Activated CD4-positive, alpha-beta T cell treated with anti-CD3 and anti-CD28 coated beads, Interleukin-2, amount 50 U/mL, for 16 hours (primary cell): ENCODE measurements at places on chromosomes 1 and 21.

DNA sequence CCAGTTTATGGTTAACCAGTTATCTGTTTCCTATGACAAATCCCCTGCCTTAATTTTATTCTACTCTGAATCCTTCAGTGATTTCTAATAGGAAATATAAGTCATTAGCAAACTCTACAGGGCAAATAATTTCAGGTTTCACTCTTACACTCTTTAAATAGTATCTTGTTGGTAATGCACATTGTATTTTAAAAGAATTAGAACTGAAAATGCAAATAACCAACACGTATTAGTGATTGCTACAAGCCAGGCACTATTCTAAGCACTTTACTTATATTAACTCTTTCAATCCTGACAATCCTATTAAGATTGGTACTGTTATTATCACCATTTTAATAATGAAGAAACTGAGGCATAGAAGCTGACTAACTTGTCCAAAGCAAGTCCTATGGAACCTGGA, 48.3 kb upstream of the LHX8 start:
- DNase-seq = no peak

DNA sequence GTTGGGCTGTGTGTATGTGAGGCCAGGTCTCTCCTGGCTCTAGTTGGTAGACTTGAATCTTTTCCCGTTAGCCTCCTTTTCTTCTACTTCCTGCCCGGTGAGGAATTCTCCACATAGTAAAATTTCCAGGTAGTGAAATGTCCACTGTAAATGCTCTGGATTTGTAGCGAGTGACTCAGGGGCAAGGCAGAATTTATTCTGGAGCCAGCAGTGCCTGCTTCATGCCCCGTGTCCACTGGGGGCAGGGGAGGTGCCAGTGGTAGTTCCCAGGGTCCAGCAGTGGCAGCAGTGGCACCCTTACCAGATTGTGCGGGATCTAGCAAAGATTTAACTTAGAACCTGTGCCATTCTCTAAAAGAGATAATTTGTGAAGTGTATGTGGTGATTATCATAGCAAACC, 74.5 kb upstream of the USP24 start:
- DNase-seq = no peak

DNA sequence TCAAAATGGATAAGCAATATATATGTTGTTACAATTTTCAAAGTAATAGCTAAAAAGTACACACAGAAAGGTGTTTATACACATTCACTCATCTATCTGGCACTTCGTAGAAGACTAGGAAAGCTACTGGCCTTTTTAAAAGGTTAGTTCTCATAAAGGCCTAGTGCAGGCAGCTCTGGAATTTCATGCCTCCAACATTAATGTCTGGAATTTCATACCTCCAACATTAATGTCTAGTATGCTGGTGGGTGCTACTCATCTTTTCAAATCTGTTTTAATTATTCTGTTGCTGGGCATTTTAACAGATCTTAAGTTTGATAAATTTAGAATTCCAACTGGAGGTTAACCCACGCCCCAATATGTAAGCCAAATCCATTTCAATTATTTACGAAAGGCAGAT, 124.2 kb downstream of the AKT3 start:
- no peak for DNase-seq

- DNase-seq = no peak
These were observed 91.5 kb upstream of the ARTN start for GRCh38 chr1:43842175-43842498.

GRCh38 chr1:206957639-206958038, 11.4 kb upstream of the PIGR start:
- DNase-seq = no peak

GRCh38 chr1:207918011-207918410, 7.1 kb upstream of the CD34 start:
- no peak for DNase-seq

GRCh38 chr1:62530516-62531154, 66.7 kb upstream of the ANGPTL3 start:
- no peak for DNase-seq

- DNase-seq = no peak
These were observed 15.6 kb downstream of the TRAPPC10 start for GRCh38 chr21:44027607-44028286.

DNA sequence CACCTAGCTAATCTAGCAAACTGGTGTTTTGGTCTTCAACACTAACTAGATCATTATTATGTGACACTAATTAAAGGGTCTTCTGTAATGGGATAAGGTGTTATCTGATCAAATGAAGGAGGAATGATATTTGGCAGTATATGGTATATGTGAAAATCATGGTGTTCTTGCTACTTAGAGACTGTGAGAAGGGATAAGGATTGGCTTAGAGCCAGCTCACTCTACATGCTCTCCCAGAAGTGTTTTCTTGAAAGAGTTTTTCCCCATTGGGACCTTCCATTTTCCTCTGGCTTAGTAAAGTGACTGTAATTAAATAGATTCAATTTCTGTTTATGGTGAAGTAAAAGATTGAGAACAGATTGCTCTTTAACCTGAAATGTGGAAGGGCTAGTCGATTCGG, 71.2 kb upstream of the RGL1 start:
- no peak for DNase-seq

- DNase-seq = peak; percentile 82
These were observed 234.7 kb downstream of the TOMM20 start for GRCh38 chr1:234893725-234894630.

GRCh38 chr1:202968895-202969295, 1.8 kb upstream of the CYB5R1 start:
- peak; percentile 50 for DNase-seq

DNA sequence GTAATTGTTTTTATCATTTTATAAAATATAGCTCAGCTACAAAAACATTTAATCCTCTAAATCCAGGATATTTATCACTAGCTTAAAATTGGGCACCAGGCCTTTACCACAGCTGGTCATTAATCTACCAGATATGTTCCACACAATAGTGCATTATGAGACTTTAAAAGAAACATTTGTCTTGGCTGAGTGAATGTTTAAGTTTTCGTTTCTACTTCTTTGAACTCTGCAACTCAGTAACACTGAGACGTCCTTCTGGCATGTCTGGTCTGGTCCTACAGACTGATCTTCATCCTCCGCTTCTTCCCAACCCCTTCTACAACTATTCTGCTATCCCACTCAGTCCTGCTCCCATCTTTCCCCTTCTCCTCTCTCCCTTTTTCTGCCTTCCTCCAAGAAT, 296.2 kb downstream of the NEGR1 start:
- DNase-seq = no peak

GRCh38 chr1:156246241-156246780, 1.5 kb downstream of the PAQR6 start:
- no peak for DNase-seq

DNA sequence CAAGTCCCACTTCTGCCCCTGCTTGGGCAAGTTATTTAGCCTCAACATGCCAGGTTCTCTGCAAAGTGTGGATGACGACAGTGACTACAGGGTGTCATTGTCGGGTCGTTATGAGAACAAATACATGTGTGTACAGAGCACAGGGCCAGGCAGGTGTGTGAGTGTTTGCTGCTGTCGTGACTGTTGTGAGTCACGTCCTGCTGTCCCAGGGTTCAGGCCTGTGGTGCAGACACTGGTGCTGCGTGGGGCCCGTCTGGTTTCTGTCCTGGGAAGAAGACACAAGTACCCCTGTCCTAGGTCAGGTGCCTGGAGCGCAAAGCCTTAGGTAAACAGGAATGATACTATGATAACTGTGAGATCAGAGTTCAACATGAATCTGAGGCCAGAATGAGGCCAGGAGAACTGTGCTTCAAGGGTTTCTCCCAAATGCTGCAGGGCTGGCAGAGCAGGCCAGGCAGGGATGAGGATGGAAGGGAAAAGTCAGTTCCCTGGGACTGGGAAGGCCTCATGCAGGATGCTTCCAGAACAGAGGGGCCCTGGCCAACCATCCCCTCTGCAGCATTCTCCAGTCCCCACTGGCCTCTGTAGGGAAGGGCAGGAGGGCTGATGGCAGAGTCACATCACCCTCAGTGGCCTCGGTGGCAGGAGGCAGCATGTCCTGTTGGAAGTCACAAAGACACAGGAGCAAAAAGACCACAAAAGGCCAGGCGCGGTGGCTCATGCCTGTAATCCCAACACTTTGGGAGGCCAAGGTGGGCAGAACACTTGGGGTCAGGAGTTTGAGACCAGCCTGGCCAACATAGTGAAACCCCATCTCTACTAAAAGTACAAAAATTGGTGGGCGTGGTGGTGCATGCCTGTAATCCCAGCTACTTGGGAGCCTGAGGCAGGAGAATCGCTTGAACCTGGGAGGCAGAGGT, 15.7 kb downstream of the GPR157 start:
- no peak for DNase-seq

DNA sequence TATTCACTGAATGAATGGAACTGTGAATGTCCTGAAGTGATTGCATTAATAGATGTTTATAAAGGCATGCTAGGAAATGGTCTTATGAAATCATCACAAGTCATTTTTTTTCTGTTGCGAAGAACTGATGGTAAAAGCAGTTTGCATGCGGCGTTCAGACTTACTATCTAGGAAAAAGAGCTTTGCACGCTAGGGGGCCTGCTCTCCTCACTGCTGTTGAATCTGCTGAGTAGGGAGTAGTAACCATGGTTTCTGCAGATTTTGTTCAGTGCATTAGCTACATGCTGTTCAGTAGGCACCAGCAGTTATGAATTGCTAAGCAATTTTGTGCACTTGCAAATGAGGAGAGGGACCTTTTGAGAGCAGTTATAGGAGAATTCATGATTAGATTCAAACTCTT, 57.9 kb downstream of the CENPF start:
- DNase-seq = no peak

GRCh38 chr1:25861316-25862286, 2.3 kb upstream of the AUNIP start:
- no peak for DNase-seq

- no peak for DNase-seq
These were observed 266.8 kb downstream of the NPHP4 start for GRCh38 chr1:5725406-5725805.

DNA sequence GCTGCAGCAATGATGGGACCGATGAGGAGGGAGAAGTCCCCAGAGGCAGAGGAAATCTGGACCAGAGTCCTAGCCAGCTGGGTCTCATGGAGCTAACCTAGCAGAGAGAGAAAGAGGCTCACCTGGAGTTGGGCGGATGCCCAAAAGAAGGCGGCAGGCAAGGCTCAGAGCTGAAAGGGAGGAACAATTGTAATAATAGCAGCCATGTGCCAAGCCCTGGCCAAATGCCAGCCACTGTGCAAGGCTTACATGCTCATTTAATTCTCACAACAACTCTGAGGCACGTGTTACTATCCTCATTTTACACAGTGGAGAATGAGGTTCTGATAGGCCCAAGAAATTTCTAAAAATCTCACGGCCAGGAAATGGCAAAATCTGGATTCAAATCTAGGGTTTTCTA, 50.0 kb upstream of the ZNF648 start:
- no peak for DNase-seq

GRCh38 chr1:41649396-41650027, 165.0 kb upstream of the EDN2 start:
- no peak for DNase-seq

- no peak for DNase-seq
These were observed 7.1 kb upstream of the PEF1 start for GRCh38 chr1:31651766-31652165.

- DNase-seq = no peak
These were observed 54.0 kb downstream of the APP start for GRCh38 chr21:26116456-26117011.

DNA sequence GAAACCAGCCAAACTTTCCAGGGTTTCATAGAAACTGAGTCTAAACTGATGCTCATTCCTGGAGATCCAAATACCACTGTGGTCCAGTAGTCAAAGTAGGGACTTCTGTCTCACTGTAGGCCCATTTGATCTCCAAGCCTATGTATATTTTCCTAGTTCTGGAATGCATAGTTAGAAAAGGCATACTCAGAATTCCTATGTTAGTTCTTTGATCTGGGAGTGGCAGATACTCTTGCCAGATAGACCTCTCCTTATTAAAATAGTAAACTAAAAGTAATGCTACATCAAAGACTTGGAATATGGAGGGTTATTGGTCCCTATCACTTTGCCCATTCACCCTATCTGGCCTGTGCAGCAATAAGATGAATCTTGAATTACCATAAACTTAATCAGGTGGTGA, 10.4 kb upstream of the SGIP1 start:
- no peak for DNase-seq

- DNase-seq = no peak
These were observed 57.8 kb downstream of the NEGR1 start for GRCh38 chr1:72224506-72224905.

DNA sequence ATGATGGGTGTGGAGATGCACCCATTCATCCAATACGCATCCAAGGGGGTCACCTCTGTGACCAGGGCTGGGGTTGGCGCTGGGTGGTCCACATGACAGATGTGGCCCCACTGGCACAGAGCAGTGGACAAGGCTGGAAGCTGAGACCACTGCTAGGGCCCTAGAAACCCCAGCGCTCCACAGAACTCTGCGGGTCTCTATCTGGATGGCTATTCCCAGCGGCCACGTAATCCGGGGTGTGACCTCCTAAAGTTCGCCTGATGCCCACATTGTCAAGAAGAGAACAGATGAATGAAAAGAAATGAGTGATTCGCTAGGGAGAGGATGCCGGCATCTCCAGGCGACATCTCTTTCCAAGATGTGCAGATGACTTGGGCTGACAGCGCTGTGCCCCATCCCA, 55.2 kb downstream of the PRDM15 start:
- no peak for DNase-seq

GRCh38 chr1:184068354-184068753, 16.8 kb downstream of the TSEN15 start:
- no peak for DNase-seq

GRCh38 chr1:5845376-5845775, 146.8 kb downstream of the NPHP4 start:
- no peak for DNase-seq

- no peak for DNase-seq
These were observed 142.9 kb upstream of the COL6A1 start for GRCh38 chr21:45838634-45839033.

DNA sequence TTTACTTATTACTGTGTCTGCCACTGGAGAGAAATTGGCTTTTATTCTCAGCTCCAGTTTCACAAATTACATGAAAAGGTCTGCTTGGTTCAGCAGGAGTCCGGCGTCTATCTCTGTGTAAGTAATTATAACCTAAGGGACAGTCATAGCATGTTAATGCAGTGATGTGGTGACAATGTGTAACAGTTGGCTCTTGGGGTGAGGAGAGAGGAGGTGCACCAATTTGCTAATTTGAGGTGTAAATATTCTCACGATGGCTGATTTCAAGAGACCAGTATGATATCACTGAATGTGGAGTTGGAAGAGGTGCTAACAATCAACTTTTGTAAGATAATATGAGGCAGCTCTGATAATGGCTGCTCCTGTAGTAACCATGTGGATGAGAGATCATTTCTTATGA, 86.1 kb downstream of the CTH start:
- no peak for DNase-seq

DNA sequence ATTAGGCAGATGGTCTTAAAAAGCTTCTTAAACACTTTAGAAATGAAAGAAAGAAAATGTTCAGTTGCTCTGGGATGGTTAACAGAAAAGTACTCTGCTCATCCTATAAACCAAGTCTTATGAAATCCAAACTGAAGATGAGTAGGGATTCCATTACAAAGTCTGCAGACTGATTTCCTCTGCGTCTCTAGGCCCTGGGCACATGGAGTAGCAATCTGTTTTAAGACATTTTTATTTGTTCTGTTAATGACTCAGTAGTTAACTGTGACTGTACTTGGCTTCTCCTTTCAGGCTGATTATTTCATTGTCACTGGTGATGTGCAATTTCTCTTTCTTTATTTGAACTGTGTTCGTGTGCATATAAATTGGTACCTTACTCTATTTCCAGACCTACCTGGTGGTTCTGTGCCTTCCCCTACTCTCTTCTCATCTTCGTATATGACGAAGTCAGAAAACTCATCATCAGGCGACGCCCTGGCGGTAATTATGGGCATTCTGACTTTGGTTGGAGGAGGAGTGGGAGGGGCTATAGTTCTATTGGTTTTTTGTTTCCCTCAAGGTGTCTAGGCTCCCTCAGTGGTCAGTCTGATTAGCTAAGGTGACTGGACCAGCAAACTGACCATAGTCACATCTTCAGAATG, 30.6 kb downstream of the ATP1A1 start:
- no peak for DNase-seq
